ENCODE measurements at places on chromosomes 12 and 14. TPM values are rescaled to one million over a fixed set of nuclear protein-coding genes. Genes with fewer than 3 reads are reported as not detected.

MYO1H gene
- total RNA-seq: not detected

SDR9C7 gene
- not detected for total RNA-seq

GPR65 gene
- not detected for total RNA-seq

CCDC63 gene
- 0.03 TPM for total RNA-seq

KLRK1 gene
- not detected for total RNA-seq

POTEM gene
- not detected for total RNA-seq

E2F7 gene
- total RNA-seq: 8.6 TPM

MGP gene
- not detected for total RNA-seq

FGF6 gene
- total RNA-seq: not detected

GLS2 gene
- 0.20 TPM for total RNA-seq

ANO4 gene
- total RNA-seq: 0.07 TPM

LACRT gene
- total RNA-seq: not detected

MYF5 gene
- total RNA-seq: not detected

AQP6 gene
- total RNA-seq: not detected

TAS2R8 gene
- not detected for total RNA-seq

CCDC88C gene
- 5.9 TPM for total RNA-seq

TPH2 gene
- total RNA-seq: not detected

STON2 gene
- total RNA-seq: 2.6 TPM

ARL6IP4 gene
- total RNA-seq: 243 TPM

CAPRIN2 gene
- total RNA-seq: 19.4 TPM

FZD10 gene
- total RNA-seq: not detected

KRT75 gene
- total RNA-seq: 0.08 TPM

KCNH3 gene
- 2.1 TPM for total RNA-seq

BDKRB2 gene
- 1.1 TPM for total RNA-seq

GYS2 gene
- total RNA-seq: not detected

ANKRD9 gene
- 10.6 TPM for total RNA-seq

CD27 gene
- total RNA-seq: not detected

AKAP5 gene
- total RNA-seq: 0.35 TPM

PLCZ1 gene
- not detected for total RNA-seq

IL26 gene
- not detected for total RNA-seq

NDRG2 gene
- 1.7 TPM for total RNA-seq

SSPN gene
- 0.39 TPM for total RNA-seq

ETNK1 gene
- total RNA-seq: 35.9 TPM

MYF6 gene
- not detected for total RNA-seq

KRT6C gene
- not detected for total RNA-seq

DCAF11 gene
- total RNA-seq: 20.6 TPM

IL31 gene
- total RNA-seq: not detected

DAD1 gene
- total RNA-seq: 376 TPM

MIPOL1 gene
- total RNA-seq: 3.2 TPM

LRRIQ1 gene
- total RNA-seq: 0.69 TPM

CNTN1 gene
- total RNA-seq: 53.7 TPM

OLR1 gene
- 0.73 TPM for total RNA-seq

PROX2 gene
- not detected for total RNA-seq

Data from A549 treated with Hydrocortisone at 1 μM for 4 hours (cell line).